ENCODE measurements at places on chromosomes 4 and X.

DNA sequence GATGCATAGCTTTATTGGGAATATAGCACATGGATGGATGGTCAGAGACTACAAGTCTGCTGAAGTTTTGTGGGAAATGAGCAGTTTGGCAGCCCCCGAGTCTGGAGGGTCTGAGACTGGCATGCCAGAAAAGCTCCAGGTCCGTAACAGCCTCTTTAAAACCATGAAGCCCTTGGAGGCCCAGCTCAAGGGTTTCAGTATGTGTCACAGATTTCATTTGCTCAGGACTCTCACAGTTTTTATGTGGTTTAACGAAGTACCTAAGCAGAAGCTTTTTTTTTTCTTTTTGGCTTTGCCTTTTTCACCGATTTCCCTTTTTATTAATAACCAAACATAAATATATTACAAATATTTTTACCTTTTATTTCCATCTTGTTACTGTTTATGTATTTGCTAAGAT, 30.6 kb upstream of the TMEM184C start:
- DNase-seq = no peak

- no peak for DNase-seq
These were observed 15.2 kb upstream of the GPC3 start for GRCh38 chrX:134000260-134001245.

- DNase-seq = no peak
These were observed 423.9 kb upstream of the PITX2 start for GRCh38 chr4:111046811-111047210.

DNA sequence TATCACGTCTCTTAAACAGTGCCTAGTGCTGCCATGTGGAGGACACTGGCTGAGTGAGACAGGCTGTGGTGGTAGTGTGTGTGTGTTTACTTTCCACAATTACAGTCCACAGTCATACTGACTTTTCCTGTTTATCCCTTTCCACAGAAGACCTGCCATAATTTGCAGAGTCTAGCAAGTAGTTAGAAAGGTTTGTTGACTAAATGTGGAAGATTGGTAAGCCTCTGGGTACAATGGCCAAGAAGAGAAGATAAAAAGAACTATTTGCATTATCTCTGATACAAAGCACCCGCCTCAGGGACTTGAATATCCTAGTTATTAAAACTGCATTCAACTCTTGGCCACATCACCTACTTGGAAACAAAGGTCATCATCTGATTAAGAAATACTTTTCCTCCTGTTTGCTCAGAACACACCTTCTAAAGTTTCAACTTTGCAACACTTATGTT, 89.1 kb downstream of the FAM13A start:
- DNase-seq = no peak

- DNase-seq = no peak
These were observed 664.0 kb upstream of the IGFBP7 start for GRCh38 chr4:57774171-57774570.

GRCh38 chr4:13097971-13098370, 386.2 kb downstream of the RAB28 start:
- DNase-seq = no peak

- no peak for DNase-seq
These were observed 196.4 kb upstream of the RADX start for GRCh38 chrX:106415276-106415895.

GRCh38 chrX:13371186-13371585, 51.3 kb upstream of the ATXN3L start:
- DNase-seq = no peak

- DNase-seq = no peak
These were observed 43.8 kb downstream of the RGS12 start for GRCh38 chr4:3336382-3337356.

- DNase-seq = no peak
These were observed 73.8 kb downstream of the KDM6A start for GRCh38 chrX:44946771-44947170.

GRCh38 chrX:137848266-137848905, 282.5 kb downstream of the ZIC3 start:
- DNase-seq = no peak

DNA sequence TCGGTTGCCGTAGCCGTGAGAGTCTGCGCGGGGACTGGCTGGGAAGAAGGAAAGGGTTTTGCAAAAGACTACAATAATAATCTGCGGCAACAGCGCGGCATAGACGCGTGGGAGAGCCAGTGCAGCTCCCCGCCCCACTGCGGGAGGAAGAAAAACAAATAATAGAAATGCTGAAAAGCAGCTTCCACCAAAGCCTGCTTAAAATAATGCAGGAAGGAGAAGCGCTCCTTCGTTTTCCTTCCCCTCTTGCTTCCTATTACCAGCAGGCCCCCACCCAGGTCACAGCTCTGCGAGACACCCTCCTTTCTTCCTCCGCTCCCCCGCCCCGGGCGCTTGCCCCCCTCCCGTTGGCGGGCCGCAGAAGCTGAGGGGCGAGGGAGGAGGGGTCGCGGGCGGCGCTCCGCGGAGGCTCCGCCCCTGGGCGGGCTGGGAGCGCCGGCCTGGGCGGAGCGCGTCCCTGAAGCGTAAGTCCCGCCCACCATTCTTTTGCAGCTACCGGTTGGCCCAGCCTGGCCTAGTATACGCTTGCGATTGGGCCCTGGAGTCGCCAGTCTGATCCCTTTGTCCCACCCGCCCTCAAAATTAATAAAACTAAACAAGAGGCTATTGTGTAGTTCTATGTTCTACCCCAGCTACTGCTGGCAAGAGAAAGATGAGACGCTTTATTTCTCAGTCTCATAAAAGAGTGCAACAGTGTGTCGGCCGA, 636 bp upstream of the AMOT start:
- DNase-seq = peak; percentile 43

DNA sequence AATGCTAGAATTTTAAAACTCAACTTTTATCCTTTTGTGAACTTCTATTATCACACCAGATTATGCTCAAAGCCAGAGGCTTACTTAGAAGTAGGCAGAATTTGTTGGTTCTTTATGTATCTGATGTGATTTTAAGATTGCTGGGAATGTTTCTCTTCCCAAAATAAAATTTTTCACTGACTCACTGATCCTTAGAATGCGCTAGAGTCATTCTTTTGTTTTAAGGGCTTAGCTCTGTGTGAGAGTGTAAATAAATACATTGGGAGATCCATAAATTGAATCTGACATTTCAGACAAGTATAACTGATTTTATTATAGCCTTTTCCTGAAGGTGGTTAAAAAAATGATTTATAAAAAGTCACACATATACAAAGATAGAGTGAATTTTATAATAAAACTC, 101.3 kb downstream of the LARP1B start:
- no peak for DNase-seq

DNA sequence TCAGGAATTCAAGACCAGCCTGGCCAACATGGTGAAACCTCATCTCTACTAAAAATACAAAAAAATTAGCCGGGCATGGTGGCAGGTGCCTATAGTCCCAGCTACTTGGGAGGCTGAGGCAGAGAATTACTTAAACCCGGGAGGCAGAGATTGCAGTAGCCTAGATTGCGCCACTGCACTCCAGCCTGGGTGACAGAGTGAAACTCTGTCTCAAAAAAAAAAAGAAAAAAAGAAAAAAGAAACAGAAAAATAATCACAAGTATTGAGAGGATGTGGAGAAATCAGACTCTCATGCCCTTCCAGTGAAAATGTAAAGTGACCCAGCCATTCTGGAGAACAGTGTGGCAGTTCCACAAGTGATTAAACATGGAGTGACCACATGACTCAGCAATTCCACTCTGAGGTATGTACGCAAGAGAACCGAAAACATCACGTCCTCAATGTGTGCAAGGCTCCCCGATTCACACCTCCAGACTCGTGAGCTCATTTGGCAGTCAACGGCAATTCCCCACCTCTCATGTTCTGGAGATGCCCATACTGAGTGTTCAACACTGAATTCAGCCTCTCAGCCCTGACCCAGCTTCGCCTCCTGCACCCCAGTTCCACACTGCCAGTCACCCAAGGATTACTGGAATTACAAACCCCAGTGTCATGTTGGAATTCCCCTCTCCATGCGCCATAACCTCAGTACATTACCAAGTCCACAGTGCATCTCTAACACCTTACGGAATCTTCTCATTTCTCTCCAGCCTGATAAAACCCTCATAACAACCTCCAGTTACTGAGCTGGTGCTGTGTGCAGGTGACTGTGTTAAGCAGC, 21.1 kb downstream of the ACOX3 start:
- no peak for DNase-seq

- DNase-seq = no peak
These were observed 8.8 kb upstream of the ADH1C start for GRCh38 chr4:99361268-99361898.

- DNase-seq = no peak
These were observed 675 bp downstream of the L1CAM start for GRCh38 chrX:153885208-153885787.

GRCh38 chrX:12804655-12805054, 13.4 kb downstream of the PRPS2 start:
- no peak for DNase-seq

DNA sequence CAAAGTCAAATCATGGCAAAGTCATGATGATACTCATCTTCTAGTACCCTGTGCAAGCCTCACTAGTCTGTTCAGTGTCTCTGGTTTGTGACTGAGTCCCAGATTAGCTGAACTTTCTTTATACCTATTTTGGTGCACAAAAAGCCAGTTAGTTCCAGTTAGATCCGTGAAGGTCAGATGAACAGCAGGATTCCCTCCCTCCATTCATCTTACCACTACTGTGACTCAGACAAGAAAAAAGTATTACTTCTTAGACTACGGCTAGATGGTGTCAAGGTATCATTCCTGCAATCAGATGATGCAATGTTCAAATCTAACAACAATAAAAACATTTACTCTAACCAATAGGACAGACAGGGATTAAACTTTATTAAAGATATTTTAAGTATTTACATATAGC, 30.4 kb downstream of the ARHGEF6 start:
- no peak for DNase-seq

DNA sequence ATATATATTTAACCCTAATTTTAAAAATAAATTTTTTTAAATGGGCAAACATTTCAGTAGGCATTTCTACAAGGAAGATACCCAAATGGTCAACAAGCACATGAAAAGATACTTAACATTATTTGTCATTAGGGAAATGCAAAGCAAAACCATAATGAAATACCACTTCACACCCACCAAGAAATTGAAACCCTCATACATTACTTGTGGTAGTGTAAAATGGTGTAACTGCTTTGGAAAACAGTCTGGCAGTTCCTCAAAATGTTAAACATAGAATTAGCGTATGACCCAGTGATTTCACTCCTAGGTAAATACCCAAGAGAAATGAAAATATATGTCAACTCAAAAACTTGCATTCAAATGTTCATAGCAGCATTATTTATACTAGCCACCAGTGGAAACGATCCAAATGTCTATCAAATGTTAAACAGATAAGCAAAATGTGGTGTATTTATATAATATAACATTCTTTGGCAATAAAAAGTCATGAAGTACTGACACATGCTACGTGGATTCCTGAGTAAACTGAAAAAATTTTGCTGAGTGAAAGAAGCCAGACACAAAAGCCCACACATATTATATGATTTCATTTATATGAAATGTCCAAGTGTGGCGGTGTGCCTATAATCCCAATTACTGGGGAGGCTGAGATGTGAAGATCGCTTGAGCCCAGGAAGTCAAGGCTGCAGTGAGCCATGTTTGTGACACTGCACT, 16.6 kb downstream of the TRIM2 start:
- DNase-seq = no peak

DNA sequence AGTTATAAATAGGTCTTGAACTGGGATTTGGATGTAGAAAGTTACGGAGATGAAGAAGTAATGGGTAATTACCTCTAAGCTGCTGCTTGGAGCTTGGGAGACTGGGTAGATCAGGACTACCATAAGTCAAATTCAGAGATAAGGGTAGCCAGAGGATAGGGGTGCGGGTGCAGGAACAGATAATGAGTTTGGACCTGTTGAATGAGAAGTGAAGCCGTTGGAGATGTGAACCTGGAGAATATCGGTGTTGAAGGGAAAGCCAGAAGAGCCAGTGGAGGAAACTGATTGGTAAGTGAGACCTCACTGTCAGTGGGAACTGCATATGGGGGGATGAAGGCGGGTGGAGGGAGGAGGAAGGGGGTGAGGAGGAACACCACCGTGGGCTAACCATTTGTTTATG, 618 bp upstream of the FOXO4 start:
- no peak for DNase-seq

- no peak for DNase-seq
These were observed 115.8 kb downstream of the HS6ST2 start for GRCh38 chrX:132842460-132843238.

- no peak for DNase-seq
These were observed 210.8 kb upstream of the TEX13C start for GRCh38 chrX:125108921-125109320.

DNA sequence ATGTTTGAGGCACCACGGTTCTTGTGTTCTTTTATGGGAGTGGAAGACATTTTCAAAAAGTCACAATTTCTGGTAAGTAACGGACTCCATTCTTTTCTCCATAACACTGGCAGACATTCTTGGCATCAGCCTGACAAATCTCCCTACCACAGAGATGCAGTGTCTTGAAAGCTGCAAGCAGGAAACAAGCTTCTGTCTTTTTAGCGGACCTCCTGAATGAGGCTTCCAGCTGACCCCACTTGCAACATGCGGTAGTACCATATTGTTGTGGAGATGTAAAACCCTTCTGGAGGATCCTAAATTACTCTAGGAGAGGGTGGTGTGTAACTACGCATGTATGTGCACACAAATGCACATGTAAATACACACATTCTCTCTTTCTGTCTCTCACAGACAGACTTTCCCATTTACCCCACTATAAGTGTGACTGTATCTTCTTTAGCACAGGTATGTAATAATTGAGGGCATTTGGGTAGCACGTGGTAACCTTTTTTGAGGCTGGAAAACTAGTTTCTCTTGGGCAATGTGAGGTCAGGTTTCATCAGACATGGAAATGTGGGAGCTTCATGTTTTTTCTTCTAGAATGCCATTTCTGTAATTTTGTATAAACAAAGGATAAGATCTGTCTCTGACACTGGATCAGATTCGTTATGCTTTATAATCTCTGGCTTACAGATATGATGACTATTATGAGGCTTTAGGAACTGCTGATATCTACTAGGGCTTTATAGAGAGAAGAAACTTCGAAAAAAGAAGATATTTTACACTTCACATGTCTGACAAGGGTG, 130.1 kb downstream of the MGST2 start:
- no peak for DNase-seq

GRCh38 chr4:87895964-87896621, 63.3 kb downstream of the MEPE start:
- DNase-seq = no peak

- no peak for DNase-seq
These were observed 360.2 kb downstream of the ZIC3 start for GRCh38 chrX:137926090-137926489.

All from stimulated activated CD4-positive, alpha-beta T cell treated with anti-CD3 and anti-CD28 coated beads, Interleukin-1b, Interleukin-23, amount 100 ng/mL, for 1 hour (primary cell).